ENCODE measurements at places on chromosomes 4 and X.
A peak's percentile ranks its signal among the peaks of the same experiment; 100 is the strongest.

DNA sequence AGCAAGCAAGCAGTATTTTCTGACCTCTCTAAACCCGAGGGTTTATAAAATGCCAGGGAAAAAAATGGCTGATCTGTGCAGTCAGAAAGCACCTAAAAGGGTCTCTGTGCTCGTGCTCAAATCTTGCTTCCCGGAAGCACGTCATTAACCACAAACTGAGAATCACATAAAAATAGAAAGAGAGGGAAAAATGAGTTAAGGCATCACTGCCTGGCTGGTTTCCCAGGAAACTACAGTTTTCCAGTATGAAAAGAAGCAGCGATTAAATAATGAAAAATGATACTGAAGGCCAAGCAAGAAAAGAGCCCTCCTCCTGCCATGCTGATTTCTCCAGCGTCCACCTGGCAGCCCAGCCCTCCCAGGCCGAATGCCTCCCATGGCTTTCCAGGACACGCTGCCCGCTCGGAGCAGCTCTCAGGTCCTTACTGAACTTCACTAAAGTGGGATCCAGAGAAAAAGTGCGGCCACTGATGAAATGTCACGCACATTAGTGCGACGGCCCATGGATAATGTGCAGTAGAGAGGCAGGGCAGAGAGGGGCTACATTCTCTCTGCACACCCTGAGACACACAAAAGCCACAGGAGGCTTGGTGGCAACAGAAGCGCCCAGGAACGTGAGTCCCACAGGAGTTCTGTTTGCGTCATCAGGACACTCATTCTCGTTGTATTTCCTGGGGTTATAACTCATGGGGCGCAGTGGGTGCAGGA is 80.4 kb downstream of the WFS1 start:
- no peak for DNase-seq

GRCh38 chr4:27276307-27277073 is 415.8 kb downstream of the STIM2 start:
- DNase-seq, result no peak

- DNase-seq, result no peak
Observed at GRCh38 chr4:475962-476361, 23.0 kb downstream of the ZNF721 start.

GRCh38 chr4:92104506-92104905 is 199.3 kb upstream of the GRID2 start:
- DNase-seq, result no peak

DNA sequence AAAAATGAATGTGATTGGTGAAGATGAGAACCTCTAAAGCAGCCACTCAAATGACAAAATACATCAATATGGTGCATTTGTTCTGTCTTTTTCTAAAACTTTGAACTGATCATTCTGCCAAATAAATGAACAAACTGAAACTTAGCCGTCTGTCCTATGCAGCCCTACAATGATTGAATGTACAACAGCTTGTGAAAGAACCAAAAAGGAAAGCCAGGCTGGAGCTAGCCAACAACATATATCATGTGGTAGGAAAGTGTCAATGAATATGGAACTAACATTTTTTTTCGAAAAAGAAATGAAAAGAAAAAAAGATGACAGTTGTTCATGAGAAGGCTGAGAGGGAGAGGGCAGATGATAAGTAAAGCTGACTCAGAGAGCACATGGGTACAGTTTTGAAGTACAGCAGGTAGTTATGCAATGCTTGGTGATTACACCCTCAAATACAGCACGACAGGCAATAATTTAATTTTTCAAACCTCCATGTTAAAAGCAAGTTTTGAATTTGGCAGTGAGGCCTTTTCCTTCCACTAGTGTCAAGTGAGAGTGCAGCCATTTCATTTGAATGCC is 21.2 kb upstream of the SLC7A11 start:
- DNase-seq, result no peak

- no peak for DNase-seq
Observed at GRCh38 chrX:40736170-40736505, 796 bp upstream of the MED14 start.

DNA sequence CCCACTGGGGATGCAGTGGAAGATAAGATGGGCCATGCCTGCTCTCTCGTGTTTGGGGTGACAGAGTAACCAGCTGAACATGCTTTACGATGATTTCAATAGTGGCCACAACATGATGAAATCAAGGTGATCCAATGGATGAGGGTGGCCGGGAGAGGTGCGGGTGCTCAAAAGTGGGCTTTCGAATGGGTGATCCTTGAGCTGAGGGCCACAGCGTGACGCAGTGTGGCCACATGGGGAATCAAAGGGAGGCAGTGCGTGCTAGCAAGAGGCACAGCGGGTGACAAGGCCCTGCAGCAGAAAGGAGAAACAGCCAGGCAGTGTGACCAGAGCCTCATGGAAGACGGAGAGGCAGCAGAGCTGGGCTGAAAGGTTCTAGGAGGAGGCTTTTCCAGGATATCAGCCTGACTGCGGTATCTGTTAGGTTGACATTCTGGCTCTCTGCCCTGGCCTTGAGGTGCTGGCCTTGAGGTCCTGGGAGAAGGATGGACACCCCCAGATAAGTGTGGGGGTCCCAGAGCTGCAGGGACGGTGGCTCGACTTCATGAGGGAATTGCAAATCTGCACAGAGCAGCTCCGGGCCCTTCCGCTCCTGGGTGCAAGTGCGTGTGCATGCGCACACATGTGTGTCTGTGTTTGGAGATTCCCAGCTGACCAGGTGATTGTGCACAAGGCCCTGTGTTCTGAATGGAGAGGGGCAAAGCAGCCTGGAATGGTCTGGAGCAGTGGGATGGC is 38.0 kb upstream of the GPR78 start:
- DNase-seq, result no peak

DNA sequence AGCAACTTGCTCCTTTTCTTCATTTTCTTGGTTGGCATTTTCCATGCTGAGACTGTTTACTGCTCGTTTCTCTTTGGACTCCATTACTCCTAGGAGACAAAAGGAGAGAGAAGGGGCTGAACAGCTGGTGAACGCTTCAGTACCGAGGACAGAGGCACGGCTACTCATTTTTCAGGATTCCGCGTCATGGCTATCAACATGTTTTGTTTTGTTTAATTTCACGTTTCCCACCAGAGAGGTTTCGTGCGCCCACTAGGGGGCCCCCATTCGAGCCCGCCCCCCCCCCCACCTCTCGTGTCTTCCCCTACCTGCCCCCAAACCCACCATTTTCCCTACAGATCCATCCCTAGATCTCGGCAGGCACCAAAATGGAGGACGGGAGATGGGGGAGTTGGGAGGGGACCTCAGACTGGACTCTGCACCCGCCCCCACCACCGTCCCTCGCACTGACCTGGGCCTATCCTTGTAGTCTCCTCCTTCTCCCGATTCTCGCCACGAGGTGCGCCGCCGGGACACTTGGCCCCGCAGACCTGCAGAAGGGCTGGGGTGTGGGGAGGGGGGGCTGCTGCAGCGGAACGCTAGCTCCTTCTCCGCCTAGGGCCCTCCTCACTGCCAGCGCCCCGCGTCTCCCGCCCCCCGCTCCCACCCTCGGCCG is 653 bp downstream of the BEX1 start:
- DNase-seq, result no peak

DNA sequence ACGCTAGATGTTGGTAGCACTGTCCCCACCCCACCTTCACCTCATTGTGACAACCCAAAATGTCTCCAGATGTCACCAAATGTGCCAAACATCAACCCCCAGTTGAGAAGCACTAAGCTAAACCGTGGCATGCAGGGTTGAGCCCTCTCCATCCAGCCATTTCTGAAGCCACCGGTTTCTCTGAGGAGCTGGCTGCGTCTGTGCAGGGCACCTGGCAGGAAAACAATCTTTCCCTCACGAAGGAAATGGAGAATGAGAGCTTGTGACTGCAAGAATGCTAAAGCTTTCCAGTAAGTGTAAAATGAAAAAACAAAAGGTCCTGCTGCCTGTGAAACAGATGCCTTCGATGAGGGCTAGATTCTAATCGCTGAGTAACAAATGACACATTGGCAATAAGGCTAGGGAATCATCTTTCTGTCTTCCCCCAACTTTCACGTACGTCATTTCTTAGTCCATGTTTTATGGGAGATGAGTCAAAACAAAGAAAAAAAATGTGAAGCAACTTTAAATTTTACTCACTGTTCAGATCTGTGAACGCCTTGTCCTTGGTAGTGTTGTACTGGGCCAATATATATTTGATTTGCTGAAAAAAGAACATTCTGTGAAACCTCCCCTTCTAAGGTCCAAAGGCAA is 59.9 kb downstream of the PROM1 start:
- DNase-seq, result peak; percentile 44

- peak; percentile 52 for DNase-seq
Observed at GRCh38 chr4:19748519-19749479, 502.9 kb upstream of the SLIT2 start.

DNA sequence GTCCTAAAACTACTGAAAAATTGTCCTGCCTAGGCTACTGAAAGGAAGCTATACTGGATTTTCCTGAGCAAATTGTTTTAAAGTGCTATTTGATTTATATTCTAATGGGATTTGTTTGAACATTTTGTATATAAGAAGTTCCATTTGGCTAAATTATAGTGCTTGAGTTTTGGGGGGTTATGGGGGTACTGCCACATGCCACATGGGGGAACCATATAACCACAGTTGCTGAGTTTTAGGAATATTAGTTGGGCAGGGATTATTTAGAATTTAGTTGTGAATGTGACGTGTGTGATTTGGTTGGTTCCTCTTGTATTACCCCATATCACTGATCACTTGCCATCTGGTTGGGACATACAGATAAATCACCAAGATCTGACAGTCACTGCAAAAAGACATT is 224.5 kb upstream of the TAPT1 start:
- no peak for DNase-seq

DNA sequence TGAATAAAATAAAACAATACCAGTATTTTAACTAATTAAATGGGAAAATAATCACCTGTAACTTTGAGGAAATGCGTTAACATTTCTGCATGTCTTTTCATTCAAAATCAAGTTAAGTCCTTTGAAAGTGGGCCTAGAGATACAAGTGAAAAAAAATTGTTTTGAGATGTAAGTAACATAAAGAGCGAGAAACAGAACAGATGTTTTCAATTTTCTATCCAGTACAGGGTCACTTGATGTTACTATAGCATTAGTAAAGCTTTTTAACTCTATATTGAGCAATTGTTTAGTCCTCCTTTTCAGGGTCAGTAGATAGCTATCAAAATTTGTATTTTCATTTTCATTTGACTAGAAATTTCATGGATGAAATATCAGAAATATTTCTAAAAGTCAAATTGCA is 761.4 kb downstream of the CCSER1 start:
- no peak for DNase-seq

- no peak for DNase-seq
Observed at GRCh38 chr4:2063557-2064275, 4.6 kb downstream of the NAT8L start.

DNA sequence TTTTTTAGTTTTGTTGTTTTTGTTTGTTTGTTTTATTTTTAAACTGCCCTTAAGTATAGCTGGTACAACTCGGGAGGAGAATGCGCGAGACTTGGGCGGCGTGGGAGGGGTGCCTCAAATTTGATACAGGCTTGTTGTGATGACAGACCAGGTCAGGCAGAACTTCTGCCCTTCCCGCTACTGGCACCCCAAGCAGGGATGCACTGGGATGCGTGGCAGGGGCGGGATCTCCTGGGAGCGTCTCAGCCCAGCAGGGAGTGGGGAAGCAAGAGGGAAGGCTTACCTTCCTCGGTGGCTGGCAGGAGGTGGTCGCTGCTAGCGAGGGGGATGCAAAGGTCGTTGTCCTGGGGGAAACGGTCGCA is 851 bp downstream of the SFRP2 start:
- no peak for DNase-seq

DNA sequence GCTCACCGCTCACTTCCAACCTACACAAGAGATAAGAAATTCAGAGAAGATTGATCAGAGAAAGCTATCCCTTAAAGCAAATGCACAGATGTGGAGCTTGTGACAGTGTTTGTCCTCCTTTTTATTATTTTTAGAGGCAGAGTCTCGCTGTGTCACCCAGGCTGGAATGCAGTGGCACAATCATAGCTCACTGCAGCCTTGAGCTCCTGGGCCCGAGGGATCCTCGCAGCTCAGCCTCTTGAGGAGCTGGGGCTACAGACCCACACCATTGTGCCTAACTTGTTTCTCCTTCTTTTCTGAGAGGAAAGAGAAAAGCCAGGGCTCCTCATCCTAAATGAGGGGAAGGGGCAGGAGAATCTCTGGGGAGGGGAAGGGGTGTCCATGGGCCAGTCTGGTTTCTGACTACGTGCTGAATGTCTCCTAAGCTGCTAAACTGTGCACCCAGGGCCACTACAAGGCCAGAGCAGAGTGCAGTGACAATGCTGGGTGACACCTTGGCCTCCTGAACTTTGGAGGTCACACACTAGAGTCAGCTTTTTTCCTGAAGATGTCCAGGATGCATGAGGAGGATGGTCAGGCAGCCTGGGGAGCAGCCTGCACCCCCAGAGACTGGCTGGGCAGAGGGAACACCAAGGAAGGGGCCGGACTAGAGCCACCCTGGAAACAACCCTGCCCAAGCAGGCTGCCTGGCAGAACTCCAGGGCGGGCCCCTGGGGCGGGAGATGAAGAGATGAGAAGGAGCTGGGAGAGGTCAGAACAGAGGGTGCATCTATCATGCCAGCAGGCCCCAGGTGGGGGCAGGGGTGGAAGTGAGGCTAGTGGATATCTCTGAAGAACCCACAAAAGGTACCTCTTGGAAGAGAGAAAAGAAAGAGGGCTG is 55.5 kb upstream of the PROM1 start:
- no peak for DNase-seq

GRCh38 chrX:45771114-45771513 is 570.4 kb upstream of the DIPK2B start:
- DNase-seq, result peak; percentile 75

GRCh38 chr4:42914937-42915336 is 22.4 kb downstream of the GRXCR1 start:
- DNase-seq, result no peak

DNA sequence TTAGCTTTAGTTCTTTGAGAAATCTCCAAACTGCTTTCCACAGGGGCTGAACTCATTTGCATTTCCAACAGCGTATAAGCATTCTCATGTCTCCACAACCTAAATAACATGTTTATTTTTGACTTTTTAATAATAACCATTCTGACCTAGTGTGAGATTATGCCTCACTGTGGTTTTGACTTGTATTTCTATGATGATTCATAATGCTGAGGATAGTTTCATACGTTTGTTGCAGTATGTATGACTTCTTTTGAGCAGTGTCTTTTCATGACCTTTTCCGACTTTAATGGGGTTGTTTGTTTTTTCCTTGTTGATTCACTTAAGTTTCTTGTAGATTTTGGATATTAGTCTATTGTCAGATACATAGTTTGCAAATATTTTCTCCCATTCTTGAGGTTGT is 1833.0 kb upstream of the PCDH10 start:
- no peak for DNase-seq

DNA sequence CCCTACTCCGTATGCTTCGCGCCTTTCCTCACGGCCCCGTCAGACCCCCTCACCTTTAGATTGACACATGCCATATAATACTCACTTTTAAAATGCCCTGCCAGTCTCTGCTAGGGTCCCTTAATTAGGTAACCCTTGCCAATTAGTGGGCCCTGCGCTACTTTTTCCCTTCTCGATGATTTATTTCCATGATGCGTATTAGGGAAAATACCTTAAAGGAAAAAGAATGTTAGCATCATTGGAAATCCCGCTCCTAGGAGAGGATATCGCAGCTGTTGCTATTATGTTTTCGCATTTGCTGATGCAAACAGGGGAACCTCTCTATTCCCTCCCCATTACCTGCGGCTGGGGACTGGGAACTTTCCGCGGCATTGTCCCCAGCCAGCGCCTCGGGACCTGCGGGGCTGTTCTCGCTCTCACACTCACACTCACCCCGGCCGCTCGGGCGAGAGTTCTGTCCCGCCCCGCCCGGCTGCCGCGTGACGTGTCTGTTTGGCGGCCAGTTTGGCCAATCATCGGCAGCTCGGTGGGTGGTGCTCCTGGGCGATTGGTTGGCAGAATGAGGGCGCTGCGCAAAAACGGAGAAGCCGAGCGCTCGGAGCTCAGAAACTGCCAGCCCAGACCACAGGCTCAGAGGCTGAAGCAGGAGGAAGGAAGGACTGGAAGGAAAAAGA is at the start of gene PCDH10:
TSS of gene PCDH10 (plus strand) at position 605 of the 674 bp plus-strand sequence. CDS start 847 bp downstream, outside the sequence.
- DNase-seq, result peak; percentile 34

Measured in AG04449 (cell line).